ENCODE measurements at places on chromosomes 7 and 10.

- no peak for DNase-seq
Observed at GRCh38 chr10:101839416-101840063, 4.1 kb downstream of the KCNIP2 start.

DNA sequence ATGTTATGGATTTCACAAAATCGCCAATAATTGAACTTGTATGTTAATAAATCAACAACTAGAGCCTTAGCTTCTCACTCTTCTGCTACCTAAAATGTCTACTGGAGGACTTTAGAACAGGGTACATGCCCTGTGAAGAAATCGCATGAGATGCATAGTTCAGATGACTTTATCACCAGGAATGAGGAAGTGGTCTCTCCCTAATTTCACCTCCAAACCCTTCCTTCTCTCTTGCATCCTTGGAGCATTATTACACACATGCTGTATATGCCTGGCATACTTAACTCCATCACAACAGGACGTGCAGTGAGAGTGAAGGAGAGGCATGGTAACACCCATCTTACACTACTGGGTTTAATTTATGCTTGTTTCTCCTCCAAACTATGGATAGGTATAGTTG lies 27.8 kb downstream of the RHEB start:
- DNase-seq = no peak

DNA sequence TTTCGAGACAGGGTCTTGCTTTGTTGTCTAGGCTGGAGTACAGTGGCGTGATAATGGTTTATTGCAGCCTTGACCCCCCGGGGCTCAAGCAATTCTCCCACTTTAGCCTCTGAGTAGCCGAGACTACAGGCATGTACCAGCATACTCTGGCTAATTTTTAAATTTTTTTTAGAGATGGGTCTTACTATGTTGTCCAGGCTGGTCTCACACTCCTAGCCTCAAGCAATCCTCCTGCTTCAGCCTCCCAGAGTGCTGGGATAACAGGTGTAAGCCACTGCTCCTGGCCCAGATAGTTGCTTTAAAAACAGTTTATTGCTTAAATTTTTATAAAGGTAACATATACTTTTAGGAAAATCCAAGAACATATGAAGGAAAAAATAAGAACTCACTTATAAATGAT lies 26.3 kb downstream of the NEURL1 start:
- no peak for DNase-seq

GRCh38 chr10:123841560-123841959 lies 50.0 kb downstream of the CPXM2 start:
- DNase-seq = no peak

DNA sequence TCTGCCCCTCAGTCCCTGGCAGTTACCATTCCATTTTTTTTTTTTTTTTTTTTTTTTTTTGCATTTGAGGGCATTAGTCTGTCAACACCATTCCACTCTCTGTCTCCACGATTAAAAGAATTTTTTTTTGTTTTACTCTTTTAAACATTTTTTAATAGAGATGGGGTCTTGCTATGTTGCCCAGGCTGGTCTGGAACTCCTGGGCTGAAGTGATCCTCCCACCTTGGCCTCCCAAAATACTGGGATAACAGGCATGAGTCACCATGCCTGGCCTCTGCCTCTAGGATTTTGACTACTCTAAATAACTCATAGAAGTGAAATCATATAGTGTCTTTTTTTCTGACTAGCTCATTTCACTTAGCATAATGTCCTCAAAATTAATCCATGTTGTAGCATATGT lies 16.5 kb upstream of the CLDN3 start:
- DNase-seq = no peak

- no peak for DNase-seq
Observed at GRCh38 chr7:157177983-157178381, 39.3 kb downstream of the UBE3C start.

DNA sequence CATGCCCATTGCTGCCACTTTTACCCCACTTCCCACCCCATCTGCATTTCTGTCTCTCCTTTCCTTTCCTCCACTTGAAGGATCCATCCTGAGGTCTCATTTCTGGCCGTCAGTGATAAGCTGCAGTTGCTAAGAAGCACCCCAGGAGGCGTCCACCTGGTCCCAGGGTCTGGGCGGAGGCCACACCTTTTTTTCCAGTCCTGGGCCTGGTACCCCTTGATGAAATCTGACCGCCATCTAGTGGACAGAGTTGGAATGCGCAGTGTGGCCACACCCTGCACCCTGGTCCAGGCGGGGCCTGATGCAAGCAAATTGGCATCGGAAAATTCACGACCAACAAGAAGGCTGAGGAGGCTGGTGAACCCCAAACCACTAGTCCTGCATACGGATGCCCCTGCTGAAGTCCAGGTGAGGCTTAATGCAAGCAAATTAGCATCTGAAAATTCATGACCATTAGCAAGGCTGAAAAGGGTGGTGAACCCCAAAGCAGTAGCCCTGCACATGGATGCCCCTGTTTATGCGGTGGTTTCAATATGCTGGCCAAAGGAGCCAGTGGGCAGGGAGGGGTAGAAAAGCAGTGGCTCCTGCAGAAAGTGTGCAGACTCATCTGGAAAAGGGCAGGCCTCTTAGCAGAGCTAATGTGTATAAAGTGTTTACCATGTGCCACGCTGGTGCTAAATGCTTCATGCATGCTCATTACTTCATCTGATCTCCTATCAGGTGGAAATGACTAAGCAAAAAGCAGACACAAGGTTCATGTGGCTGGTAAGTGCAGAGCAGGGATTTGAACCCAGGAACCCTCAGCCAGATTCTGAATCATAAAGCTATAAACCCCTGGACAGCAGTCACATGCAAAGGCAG lies 43.2 kb downstream of the GPAM start:
- peak; percentile 74 for DNase-seq

GRCh38 chr10:74934100-74934812 lies 107.9 kb downstream of the KAT6B start:
- no peak for DNase-seq

GRCh38 chr7:135922263-135922662 lies 54.9 kb downstream of the MTPN start:
- DNase-seq = no peak

GRCh38 chr7:111780527-111780926 lies 218.2 kb upstream of the IMMP2L start:
- DNase-seq = no peak

- no peak for DNase-seq
Observed at GRCh38 chr7:21146642-21147423, 281.1 kb upstream of the SP4 start.

DNA sequence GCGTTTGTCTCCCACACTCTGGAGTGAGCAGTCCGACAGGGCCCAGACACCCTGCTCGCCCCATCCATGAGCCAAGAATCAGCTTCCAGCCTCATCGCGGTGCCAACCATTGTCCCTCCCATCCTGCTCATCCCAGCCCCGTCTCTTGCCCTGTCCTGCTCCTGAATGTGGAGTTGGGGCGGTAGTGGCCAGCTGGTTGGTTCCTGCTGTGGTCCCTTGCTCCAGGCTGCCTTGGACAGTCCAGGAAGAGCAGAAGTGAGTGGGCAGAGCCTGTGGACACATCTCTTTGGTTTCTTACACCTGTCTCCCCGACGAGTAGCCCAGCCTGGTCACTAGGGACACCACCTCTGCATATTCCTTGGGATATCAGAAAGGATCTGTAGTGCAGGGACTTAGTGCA lies 63.9 kb downstream of the CDH23 start:
- DNase-seq = no peak

- no peak for DNase-seq
Observed at GRCh38 chr10:101280511-101280910, 51.2 kb upstream of the LBX1 start.

- peak; percentile 44 for DNase-seq
Observed at GRCh38 chr10:28503114-28503513, 29.8 kb upstream of the WAC start.

DNA sequence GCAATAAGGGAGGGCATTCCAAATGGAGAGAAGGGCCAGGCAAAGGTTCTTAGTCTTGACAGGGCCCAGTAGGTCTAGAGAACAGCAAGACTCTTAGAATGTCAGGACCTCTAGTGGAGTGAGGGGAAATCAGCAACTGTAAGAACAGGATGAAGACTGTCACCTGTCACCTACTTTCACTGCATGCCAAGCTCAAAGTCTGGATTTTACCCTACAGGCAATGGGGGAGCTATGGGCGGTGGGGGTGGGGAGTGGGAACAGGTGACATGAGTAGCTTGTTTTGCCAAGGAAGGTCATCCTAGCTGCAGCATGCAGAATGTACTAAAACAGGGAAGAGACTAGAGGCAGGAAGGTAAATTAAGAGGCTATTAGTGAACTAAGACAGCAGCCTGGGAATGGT lies 18.3 kb downstream of the GOT1 start:
- no peak for DNase-seq

DNA sequence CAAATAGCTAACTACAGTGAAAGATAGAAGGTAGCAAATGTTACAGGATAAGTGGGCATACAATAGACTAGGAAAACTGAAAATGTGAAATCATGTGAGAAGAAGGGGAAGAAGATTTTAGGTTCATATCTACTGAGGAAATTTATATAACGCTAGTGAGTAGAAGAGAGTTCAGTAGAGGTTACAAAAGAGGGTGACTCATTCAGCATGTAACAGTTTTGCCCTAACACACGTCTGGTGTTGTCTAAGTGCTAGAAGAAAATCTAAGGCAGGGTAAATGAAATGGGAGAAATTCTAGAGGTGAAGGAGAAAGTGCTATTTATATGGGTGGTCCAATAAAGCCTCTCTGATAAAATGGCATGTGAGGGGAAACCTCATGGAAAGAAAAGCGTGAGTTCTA lies 731.4 kb upstream of the POT1 start:
- DNase-seq = no peak

- no peak for DNase-seq
Observed at GRCh38 chr10:98466861-98467505, 20.2 kb upstream of the HPS1 start.

- DNase-seq = peak; percentile 35
Observed at GRCh38 chr7:133980804-133981203, 146.3 kb upstream of the LRGUK start.

GRCh38 chr7:110448918-110449317 lies 642.0 kb upstream of the LRRN3 start:
- no peak for DNase-seq

DNA sequence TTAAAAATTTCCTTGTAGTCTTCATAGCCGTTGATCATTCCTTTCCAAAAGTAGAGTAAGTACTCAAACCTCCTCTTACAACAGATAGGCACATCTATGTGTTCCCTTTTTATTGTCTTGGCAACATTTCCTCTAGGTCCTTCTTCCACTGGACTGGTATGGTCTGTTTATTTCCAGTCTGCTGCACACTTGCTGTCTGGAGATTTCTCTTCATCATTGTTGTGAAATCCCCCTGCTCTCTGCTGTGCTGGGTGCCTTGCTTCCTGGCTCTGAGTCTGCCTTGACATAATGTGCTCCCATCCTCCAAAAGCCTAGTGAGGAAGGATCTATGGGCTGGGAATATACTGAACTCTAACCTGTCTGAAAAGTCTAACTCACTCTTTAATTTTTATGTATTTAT lies 545.3 kb upstream of the VSTM2A start:
- DNase-seq = peak; percentile 8
